ENCODE measurements at places on chromosomes 16 and 17.

DNA sequence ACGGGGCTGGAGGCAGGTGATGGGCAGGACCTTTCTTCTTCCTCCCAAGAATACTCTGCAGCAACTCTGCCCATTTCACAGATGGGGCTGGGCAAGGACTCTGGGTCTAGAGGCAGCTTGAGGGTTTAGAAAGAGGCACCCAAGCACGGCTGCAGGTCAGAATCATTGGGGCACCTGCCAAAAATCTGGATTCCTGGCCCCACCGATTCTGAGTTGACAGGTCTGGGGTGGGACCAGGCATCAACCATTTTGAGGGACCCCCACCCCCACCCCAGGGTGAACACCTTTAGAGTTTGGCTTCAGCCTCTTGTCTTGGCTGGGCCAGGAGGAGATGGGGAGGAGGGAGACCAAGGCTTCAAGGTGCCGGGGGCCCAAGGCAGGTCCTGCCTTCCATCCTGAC, 5.3 kb downstream of the SPPL2C start:
- no peak for DNase-seq

DNA sequence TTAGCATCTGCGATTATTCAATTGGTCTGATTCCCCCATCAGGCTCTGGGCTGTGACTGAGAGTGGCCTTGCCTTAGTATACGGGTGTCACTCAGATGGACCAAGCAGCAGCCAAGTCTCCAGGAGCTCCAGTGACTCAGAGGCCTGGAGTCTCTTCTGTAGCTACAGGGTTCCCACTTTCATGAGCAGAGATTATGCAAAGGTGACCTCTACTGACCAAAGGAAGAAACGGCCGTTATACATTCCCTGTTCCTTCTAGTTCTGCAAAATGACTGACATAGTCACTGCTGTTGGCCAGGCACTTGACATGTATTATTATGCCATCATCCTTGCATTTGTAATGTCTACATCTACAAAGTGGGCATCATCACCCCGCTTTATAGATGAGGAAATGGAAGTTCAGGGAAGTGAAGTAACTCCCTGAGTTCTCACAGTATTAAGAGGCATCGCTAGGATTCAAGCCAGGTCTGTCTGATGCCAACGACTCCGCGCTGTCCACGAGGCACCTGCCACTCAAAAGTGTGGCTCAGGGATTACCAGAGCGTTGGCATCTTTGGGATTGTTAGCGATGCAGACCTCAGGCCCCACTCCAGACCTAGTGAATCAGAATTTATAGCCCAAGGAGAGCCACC, 23.3 kb downstream of the SLC38A7 start:
- DNase-seq: peak; percentile 36

DNA sequence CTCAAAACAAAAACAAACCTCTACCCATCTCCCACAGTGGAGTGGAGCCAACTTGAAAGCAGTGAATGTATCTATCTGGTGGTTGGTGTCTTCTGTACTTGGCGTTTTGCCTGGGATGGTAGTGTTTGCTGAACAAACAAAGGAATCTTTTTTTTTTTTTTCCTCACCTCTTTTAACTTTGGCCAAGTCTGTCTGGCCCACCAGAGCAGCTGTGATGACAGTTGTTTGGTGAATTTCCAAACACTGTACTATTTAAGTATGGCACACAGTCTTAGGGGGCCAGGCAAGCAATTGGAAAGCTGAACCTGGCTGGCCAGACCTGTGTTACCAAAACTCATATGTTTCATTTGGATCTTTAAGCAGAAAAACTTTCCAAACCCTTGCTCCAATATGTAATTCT, 101.8 kb upstream of the CDH13 start:
- DNase-seq: no peak

GRCh38 chr16:66712512-66712911, 16.0 kb upstream of the CMTM4 start:
- DNase-seq: no peak

DNA sequence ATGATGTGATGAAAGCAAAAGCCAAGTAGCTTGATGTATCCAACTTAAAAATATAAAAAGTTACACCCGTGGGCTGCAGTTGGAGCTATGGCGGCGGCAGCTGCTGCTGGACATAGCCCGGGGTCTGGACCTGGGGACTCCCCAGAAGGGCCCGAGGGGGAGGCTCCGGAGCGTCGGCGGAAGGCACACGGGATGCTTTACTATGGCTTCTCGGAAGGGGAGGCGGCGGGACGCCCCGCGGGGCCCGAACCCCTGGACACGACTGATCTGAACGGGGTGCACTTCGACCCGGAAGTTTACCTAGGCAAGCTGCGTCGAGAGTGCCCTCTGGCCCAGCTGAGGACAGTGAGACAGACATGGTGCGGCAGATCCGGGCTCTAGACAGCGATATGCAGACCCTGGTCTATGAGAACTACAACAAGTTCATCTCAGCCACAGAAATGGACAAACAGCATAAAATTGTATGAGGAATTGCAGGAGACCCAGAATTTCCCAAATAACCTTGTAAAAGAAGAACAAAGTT, 109.5 kb upstream of the EEF2KMT start:
- no peak for DNase-seq

DNA sequence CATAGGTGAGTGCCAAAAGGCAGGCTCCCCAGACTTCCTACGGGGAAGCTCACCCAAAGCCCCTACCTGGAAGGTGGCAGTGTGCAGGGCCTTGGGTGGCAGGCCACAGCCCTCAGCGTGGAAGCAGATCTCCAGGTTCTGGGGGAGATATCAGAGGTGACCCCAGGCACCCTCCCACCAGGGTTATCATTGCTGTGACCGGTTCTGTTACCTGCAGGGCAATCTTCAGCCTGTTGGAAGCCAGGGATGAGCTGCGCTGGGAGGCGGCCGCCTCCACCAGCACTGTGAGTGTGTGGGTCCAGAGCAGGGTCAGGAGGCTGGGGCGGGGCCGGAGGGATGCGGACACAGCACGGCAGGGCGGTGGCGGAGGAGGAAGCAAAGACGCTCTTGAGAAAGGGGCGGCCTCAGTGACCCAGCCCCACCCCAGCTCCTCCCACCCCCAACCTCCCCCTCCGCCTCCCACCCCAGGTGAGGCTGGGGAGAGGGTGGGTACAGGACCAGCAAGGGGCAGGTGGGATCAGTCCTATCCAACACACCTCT, 13.1 kb downstream of the UNC13D start:
- DNase-seq: no peak

DNA sequence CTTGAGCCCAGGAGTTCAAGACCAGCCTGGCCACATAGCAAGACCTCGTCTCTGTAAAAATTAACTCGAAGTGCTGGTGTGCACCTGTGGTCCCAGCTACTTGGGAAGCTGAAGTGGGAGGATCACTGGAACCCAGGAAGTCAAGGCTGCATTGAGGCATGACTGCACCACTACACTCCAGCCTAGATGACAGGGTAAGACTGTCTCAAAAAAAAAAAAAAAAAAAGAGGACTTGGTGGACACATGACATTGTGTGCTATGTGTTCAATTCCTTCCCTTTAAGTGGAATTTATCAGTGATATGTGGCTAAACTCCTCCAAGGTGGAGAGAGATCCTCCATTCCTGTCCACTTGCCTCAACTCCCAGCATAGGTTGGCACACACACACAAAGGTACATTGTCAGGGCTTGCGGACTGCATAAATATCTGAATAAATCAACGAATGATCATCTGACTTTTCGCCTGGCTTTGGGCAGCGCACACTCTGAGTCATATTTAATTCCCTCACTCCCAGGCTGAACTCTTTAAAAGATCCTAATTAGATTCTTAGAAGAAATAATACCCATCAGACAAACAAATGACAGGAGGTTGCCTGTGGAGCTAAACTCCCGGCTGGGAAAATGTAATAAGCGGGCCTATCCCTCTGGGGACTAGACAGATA, 25.0 kb upstream of the SYT17 start:
- no peak for DNase-seq

GRCh38 chr16:48860341-48860740, 250.4 kb upstream of the N4BP1 start:
- DNase-seq: no peak

GRCh38 chr17:10144982-10145381, 53.4 kb downstream of the GAS7 start:
- DNase-seq: no peak

DNA sequence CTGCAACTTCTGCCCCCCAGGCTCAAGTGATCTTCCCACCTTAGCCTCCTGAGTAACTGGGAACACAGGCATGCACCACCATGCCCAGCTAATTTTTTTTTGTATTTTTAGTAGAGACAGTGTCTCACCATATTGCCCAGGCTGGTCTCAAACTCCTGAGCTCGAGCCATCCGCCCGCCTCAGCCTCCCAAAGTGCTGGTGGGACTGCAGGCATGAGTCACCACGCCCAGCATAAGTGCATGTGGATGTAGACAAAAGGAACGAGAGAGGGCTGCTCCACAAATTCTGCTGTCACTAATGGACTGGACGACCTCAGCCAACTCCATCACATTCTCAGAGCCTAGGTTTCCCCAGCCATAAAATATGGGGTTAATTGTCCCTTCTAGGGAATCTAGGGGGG, 7.7 kb upstream of the SP2 start:
- DNase-seq: no peak

DNA sequence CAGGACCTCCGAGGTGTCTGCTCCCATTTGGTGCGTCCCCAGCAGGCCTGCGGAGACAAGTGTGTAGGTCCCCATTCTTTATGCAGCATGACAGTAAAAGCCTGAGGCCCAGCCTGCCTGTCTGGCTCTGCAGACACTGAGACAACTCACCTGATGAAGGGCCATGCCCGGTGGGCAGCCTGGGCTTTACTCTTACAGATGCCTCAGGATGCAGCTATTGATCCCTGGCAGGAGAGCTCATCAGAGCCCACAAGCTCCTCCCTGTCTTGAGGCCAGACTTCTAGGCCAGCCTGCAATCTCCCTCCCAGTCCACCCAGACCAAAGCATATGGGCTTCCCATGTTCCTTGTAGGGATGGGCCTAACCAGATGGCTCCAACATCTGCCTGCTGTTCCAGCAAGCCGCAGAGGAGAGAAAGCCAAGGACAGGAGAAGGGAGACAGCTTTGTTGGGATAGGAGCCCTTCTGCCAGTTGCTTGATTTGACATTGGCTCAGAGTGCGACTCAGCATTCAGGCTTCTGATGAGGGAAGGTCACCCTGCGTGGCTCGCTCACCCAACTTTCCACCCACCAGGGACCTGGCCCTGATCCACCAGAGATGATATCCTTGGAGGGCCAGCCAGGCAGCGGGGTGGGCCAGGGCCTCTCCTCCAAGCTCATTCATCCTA, 87.5 kb downstream of the SOCS1 start:
- no peak for DNase-seq

- no peak for DNase-seq
Observed at GRCh38 chr17:62617894-62618472, 9.5 kb upstream of the MRC2 start.

DNA sequence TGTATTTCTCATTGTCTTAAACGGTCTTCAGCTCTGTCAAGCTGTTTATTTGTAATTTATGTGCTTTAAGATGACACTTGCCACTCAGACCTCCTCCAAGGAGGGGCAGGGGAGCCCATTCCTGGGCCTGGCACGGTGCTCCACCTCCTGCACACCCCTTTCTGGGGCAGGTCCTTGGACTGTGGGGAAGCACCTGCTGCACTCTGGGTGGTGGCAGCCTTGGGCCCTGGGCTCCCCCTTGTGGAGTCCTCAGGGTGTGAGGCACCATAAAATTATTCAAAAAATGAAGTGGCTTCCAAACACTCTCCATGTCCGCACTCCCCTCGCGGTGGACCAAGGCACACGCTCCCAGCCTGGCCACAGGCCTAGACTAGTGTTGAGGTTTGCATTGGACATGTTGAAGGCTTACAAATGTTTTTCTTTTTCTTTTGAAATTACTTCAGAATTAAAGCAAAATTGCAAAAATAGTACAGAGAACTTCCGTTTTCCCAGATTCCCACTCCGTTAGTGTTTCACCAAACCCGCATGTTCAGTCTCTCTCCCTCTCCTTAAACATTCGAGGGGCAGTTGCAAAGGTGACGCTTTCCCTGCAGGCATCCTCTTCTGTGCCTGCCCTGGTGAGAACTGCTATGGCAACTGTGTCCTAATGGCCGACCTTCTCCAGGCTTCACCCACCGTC, 32.4 kb downstream of the FOXK2 start:
- DNase-seq: peak; percentile 32

DNA sequence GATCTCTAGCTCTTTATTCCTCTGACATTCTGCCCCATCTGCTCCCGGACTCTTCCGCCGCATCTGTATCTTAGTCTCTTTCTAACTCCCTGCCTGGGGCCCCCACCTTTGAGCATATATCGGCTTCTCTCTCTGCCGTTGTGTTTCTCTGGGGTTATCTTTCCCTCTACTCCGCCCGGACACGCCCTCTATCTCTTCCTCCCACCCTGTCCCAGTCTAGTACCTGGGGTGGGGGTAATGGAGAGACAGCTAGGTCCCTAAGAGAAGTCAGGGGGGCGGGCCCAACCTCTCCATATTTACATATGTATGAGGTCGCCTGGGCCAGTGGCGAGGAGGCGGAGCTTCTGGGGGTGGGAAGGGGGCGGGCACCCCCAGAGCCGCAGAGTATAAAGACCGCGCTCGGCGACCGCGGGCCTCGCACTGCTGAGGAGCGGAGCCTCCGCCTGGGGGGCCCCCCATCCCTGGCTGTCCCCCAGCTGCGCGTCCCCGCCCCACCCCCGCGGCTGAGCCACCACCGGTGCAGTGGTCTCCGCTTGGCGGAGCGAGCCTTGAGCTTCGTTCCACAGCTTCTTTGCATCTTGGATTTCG, at the start of gene ATP1B2:
TSS of gene ATP1B2 (plus strand) at position 418 of the 588 bp plus-strand sequence. CDS start 593 bp downstream, outside the sequence.
- DNase-seq: no peak

DNA sequence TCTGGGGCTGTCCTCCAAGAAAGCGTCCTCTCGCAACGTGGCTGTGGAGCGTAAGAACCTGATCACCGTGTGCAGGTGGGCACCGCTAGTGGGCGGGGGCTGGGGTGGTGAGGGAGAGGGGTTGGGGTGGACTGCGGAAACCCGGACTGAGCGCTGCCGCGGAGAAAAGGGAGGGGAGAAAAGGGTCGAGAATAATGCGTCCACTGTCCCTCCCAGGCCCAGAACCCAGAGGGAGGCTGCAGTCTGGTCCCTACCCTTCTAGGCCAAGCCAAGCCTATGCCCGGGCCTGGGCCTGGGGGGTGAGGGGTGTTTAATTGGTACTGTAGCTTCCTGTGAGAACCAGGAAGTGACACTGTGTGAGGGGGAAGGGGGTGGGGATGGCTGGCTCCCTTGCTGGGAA, 464 bp downstream of the RUNDC3A start:
- DNase-seq: no peak

GRCh38 chr17:40872416-40872815, 5.4 kb upstream of the KRT12 start:
- DNase-seq: no peak

- no peak for DNase-seq
Observed at GRCh38 chr16:73028263-73028662, 19.7 kb downstream of the ZFHX3 start.

DNA sequence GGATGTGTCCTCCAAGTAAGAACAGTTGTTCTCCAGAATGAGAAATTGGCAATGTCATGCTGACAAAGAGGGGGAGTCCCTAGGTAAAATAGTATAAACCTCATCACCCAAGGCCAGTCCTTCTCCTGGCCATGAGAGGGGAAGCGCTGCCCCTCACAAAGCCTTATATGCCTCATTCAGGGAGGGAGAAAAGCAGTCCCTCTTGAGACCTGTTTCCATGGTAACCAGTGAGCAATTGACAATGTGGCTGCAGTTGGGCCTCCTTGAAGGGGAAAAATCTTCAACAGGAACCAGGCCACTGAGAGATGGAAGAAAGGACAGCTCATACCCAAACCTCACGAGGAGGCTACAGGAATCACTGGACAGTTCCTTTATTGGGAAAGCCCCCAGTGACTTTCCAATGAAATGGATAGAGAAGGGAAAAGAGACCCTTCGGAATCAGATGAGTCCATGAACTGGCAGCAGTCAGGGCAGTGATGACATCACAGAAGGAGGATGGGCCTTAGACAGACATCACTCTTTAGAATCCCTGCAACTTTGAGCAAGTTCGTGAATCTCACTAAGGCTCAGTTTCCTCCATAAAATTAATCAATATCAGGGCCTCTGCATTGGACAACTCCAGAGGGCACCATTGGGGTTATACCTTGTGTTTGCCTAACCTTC, 275.7 kb downstream of the TOX3 start:
- no peak for DNase-seq

All from GF-D8 (cell line).